ENCODE measurements at places on chromosomes 1 and 21.

GRCh38 chr1:180609643-180610555 is 21.9 kb upstream of the XPR1 start:
- no peak for DNase-seq

DNA sequence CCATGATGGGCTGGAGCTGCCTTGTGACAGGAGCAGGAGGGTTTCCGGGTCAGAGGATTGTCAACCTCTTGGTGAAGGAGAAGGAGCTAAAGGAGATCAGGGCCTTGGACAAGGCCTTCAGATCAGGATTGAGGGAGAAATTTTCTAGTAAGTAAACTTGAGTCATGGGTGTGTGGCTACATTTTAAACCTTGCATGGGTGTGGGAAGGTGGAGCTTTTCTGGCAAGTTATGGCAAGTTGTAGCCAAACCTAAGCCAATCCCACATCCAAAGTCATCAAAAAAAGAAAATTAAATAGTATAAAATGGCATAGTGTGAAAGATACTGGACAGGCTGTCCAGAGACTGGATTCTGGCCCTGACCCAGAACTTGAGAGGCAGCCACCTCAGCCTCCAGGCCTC is 39.8 kb upstream of the HSD3B1 start:
- DNase-seq: no peak

- DNase-seq: no peak
These were observed 15.2 kb downstream of the GPR161 start for GRCh38 chr1:168121401-168122011.

GRCh38 chr21:45450423-45451090 is 45.6 kb downstream of the COL18A1 start:
- DNase-seq: no peak

GRCh38 chr1:75554870-75555269 is 56.0 kb downstream of the SLC44A5 start:
- DNase-seq: no peak

GRCh38 chr21:31173881-31174555 is 135.7 kb upstream of the KRTAP19-8 start:
- peak; percentile 52 for DNase-seq

- DNase-seq: no peak
These were observed 102.8 kb downstream of the RHOU start for GRCh38 chr1:228837817-228838716.

All from stimulated activated CD4-positive, alpha-beta T cell treated with anti-CD3 and anti-CD28 coated beads, Interleukin-15, amount 100 ng/mL, for 48 hours (primary cell).